CD4-positive, alpha-beta T cell treated with Interleukin-6 at 100 ng/mL for 8 hours (primary cell): ENCODE measurements at places on chromosomes 3 and 15.

DNA sequence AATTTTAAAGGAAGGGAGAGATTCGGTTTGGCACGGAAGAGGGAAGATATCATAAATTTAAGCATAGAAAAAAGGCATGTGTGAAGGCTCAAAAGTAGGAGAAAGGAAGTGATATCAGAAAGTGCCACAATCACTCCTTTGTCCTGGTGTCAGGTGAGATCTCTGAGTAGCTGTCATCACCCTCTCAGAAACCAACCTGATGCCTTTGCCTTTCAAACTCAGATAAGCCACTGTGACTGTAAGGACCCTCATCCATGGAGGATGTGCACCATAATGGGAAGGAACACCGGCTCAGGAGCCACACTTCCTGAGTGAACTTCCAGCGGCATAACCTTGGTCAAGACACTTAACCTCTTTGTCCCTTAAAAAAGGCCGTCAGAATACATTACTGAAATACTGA is 318.7 kb upstream of the SEMA6D start:
- DNase-seq = no peak

- no peak for DNase-seq
Observed at GRCh38 chr3:144054766-144055165, 83.1 kb downstream of the DIPK2A start.

GRCh38 chr3:102002056-102002455 is 152.7 kb downstream of the NFKBIZ start:
- DNase-seq = no peak

DNA sequence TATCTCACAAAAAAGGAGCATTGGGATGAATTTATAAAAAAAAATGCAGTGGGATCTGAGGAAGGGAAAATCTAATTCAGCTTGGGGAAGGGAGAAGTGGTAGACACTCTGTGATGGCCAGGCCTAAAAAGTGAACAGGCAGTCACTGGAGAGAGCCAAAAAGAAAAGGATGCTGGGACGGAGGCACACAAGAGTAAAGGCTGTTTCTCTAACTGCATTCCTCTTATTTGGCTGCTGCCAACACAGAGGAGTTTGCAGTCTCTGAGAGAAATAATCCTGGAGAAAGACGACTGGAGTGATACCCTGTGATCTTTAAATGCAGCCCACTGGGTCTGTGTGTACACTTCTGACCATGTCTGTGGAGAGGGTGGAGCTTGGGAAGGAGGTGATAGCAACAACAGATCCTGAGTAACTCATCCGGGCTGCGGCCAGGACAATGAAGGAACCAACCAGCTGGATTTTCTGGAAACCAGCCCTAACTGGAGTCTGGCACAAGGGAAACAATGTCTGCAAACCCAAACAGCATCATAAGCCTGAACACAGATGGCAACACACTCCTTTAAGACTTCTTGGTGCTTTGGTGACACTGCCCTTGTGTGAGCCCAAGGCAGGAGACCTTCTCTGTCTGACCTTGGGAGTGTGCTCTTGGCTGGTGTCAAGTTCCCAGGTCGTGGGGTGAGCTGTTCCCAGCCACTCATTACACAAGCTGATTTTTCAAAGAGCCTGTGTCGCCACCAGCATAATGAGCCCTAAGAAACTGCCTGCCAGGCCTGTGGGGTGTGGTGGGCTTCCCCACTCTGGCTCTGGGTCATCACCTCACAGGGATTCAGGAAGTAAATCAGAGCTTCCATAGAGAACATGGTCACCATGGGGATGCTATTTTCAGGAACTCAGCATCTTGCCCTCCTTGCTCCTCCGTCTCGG is 8.0 kb downstream of the FYCO1 start:
- DNase-seq = no peak

DNA sequence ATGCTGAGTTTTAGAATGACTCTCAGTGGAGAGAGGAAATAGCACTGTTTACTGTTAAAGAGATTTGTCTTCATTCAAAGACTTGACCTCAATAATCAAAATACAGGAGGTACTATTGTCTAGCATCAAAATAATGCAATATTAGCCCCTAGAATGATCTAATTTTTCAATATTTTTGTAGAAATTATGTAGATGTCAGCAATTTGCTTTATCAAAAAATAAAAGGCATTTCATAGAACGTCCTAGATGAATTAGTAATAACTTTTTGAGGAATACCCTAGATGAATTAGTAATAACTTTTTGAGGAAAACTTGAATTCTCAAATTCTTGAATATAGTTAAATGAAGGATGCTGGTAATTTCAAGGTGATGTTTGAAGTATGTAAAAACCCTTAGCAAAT is 1252.1 kb upstream of the CADM2 start:
- no peak for DNase-seq

GRCh38 chr3:131972550-131972949 is 62.3 kb downstream of the CPNE4 start:
- no peak for DNase-seq

DNA sequence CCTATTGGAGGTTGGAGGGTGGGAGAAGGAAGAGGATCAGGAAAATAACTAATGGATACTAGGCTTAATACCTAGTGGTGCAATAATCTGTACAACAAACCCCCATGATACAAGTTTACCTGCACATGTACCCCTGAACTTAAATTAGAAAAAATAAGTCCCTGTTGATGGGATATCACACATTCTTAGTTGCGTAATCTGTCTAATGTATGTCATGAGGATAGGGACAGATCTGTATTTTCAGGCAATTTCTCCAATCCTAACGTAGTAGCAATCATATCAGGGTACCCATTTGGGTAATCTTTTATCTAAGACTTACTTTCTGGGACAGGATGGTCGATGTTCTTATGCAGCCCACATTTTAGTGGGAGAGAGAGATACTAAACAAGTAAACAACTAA is 239.1 kb upstream of the AZI2 start:
- no peak for DNase-seq

GRCh38 chr3:85004147-85004546 is 45.4 kb downstream of the CADM2 start:
- DNase-seq = no peak

DNA sequence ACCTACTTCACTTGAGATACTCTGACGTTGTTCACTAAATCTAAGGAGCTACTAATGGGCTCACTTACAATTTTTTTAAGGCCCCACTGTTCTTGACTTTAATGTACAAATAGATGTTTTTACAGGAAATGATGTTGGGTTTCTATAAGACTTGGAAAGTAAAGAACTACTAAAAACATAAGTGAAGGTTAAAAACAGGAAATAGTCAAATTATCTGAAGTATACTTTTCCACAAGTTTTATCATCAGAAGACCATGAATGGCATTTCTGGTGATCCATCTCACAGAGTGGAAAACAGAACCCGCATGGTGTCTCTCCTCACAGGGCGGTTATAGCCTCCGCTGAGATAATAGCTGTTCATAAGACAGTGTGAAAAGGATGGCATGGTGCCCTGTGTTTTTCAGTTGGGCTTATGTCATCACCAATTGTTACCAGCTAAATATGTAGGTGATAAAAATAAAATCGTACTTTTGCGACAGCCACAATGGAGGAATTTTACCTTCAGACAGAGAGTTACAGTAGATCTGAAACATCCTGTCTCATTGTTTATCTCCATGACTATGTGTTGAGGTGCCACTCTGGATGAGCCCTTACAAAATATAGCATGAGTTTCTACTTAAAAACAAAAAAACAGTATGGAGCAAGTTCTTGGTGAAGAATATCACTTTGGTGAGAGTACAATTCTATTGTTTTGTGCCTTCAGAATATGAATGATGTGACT is 462.4 kb downstream of the RAP2B start:
- peak; percentile 21 for DNase-seq

DNA sequence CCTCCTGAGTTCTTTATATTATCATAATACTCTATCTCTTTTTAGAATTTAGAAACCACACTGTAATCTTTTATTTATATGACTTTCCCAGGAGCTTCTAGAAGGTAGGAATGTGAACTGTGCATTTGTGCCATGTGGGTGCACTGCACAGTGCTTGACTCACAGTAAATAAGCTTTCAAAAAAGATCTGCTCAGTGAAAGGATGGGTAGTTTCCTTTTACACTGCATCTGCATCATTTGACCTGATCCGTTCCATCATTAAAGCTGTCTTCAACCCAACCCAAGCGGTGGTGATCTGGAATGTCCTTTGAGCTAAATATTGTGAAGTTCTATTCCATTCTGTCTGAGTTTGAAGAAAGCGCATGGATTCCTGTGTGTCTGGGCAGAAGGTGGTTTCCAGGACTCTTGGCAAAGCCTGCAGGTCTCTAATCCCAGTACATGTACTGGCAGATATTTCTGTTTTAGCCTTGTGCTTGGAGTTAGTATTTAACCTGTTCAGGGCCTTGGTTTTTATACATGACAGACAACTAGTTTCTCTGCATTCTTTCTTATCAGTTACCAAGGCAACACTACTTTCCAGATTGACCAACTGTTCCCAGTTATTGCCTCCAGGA is 96.7 kb downstream of the DHX30 start:
- no peak for DNase-seq

DNA sequence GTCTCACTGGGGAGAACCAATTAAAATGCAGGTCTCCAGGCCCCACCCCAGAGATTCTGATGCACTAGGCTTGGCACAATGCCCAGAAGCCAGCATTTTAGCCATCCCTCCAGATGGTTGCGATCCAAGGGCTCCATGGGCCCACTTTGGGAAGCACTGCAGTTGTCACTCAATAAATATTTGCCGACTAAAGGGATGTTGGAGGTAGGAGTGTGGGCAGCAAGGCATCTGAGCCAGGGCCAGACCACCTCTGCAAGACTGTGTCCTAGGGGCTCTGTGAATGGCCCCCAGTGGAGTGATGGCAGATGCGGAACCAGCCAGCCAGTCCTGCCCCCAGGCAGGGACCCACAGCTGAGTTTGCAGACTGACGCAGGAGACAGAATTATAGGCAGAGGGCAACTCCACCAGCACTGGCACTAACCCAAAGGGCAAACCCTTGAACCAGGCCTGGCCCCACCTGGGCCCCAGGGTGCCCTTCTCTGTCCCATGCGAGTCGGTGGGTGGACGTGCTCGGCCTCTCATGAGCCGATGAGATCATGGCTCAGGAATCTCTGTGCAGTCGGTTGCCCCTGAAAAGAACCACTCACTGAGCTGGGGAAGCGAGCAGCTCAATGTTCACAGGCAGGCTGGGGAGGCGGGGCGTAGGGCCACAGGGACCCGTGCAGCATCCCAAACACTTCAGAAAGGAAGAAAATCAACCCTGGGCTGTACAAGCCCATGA is 49.7 kb downstream of the SEMA5B start:
- DNase-seq = no peak

DNA sequence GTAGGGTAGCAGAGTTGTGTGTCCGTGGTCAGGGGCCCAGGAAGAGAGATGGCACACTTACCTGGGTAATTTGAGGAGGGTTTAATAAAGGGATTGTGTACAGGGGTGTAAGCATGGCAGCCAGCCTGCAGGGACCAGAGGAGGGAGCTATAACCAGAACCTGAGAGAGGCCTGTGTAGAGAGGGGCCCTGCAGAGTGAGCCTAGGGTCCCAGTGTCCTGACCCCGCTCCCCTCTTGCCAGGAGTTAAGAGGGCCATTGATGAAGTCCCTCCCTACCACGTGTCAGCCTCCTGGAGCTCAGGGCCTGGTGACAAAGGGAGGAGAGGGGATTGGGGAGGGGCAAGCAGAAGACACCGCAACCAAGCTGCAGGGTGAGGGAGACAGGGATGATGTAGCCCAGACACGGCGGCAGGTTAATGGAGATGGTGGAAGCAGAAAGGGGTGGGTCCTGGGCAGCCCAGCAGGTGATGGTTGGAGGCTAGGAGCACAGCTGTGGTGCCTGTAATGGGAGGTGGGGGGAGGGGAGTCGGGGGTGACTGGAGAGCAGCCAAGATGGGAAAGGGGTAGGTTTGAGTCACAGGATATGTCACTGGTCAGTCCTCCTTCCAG is 165.4 kb upstream of the TOPAZ1 start:
- no peak for DNase-seq

DNA sequence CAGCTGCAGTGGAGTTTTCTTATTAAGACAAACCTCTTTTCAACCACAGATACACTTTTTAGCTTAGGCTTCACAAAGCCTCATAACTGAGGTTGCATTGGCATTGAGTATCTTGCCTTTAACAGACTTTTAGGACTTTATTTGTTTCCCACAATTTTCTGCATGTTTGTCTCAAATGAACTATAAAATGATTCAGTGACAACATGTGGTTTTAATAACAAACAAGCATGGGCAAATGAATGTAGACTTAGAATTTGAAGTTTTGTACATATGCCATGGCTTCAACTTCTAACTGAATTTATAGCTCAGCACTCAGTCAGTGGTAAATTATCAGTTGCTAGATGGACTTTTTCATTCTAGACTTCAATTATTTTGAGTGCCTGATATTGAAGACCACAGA is 101.6 kb downstream of the SLC25A26 start:
- no peak for DNase-seq

- no peak for DNase-seq
Observed at GRCh38 chr15:92001307-92001706, 147.8 kb downstream of the SLCO3A1 start.

- DNase-seq = peak; percentile 5
Observed at GRCh38 chr15:72271895-72272212, 500 bp downstream of the PARP6 start.

GRCh38 chr3:7038394-7038793 is 177.5 kb downstream of the GRM7 start:
- DNase-seq = no peak

- DNase-seq = no peak
Observed at GRCh38 chr15:63073497-63074172, 31.1 kb downstream of the TPM1 start.

DNA sequence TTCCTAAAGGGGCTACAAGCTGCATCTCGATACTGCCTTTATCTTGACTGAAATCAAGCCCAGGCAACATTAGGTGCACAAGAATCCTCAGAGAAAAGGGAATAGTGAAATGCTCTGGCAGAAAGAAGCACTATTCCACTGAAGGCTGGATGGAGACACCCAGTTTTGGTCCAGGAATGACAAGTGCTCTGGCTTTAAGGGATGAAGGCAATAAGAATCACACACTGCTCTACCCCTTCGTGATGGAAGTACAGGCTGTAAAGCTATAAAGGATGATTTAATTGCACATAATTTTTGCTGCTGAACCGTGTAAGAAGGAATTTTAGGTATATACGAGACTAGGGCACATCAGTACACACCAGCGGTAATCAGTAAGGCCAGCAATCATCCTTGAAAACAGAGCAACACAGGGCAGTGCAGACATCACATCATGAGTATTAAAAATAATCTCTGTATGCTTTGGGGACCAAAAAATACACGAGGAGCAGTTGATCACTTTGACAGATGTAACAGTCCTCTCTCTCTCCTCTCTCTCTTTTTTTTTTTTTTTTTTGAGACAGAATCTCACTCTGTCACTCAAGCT is 414.6 kb upstream of the TBL1XR1 start:
- no peak for DNase-seq

DNA sequence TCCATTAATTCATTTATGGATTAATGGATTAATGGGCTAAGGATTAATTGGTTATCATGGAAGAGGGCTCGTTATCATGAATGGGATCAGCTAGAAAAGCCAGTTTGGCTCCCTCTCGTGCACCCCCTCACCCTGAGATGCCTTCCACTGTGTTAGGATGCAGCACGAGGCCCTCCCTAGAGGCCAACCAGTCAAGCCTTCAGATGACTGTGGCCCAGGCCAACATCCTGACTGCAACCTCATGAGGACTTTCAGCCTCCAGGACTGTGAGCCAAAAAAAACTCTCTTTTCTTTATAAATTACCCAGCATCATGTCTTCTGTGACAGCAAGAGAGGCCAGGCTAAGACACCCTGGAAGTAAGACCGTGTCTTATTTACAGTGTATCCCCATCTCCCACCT is 9.0 kb downstream of the EFCAB12 start:
- DNase-seq = no peak

GRCh38 chr3:185210621-185211142 is 43.2 kb downstream of the EHHADH start:
- no peak for DNase-seq
